Right ventricle myocardium superior (tissue), 1 donor: ENCODE measurements at places on chromosomes 16 and 17. TPM values are rescaled to one million over a fixed set of nuclear protein-coding genes. Genes with fewer than 3 reads are reported as not detected.

DNA sequence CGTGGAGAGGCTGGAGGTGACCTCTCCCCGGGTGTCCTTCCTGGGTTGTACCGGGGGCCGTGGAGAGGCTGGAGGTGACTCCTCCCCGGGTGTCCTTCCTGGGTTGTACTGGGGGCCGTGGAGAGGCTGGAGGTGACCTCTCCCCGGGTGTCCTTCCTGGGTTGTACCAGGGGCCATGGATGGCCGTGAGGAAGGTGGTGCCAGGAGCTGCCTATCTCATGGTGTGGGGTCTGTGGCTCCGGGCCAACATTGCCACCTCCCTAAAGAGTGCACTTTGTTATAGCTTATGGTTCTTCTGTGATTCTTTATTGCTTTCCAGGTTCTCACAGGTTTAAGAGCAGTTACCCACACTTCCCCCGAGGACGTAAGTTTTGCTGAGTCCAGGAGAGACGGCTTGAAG lies 86.3 kb upstream of the ZNF750 start:
- DNase-seq = peak; percentile 20

DNA sequence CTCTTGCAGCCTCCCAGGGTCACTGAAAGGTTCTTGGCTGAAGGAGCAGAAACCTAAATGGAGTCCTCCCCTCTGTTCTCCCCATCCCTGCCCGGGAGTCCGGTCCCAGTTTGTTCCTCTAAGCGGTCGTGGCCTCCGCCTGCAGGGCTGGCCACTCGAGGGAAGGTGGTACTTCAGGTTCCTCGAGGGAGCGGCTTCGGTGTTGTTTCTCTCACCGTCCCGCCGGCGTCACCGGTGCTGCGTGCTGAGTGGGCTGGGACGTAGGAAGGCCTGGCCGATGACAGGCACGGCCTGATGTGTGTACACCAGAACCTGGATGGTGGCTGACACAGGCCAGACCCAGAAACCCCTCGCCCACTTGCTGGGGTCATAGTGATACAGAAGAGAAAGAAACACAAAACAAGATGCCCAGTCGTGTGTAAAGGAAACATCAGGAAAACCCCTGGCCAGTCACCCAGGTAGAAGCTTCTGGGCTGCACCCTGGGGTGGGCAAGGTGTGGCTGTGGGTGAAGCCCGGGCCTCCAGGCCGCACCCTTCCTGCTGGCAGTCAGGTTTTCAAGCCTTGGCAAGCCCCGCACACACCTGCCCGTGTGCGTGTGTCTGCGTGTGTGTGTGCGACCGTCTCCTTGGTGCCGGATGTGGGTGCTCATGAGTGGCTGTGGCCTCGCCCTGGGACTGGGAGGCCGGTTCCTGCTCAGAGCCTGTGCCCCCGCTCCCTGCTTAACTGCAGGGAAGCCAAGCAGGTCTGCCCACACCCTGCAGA lies 52.0 kb downstream of the BAIAP2 start:
- DNase-seq = no peak

The RAI1 gene
- total RNA-seq = 28.3 TPM

The CNGB1 gene
- not detected for total RNA-seq

The CDC6 gene
- 1.1 TPM for total RNA-seq

GRCh38 chr16:17370731-17371285 lies 100.0 kb downstream of the XYLT1 start:
- no peak for DNase-seq

The SMTNL2 gene
- 40.4 TPM for total RNA-seq

DNA sequence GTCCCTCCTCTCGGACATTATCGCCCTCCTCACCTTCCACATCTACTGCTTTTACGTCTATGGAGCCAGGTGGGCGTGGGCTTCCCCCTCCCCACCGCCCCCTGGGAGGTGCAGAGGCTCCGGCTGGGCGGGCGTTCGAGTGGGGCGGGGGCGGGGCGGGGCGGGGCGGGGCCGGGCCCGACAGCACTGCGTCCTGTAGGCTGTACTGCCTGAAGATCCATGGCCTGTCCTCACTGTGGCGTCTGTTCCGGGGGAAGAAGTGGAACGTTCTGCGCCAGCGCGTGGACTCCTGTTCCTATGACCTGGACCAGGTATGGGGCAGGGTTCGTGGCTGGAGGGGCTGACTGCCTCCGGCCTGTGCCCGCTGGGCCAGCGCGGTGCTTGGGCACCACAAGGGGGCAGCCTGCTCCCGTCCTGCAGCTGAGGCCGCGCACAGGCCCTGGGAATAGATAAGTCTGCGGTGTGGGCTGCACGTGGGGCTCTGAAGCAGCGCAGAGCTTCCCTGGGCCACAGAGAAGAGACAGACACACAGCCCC lies 9.2 kb downstream of the PIGQ start:
- peak; percentile 87 for DNase-seq
